Diencephalon (tissue), 1 donor: ENCODE measurements at places on chromosomes 4 and X. TPM values are rescaled to one million over a fixed set of nuclear protein-coding genes. Genes with fewer than 3 reads are reported as not detected.

UGT2B11 gene
- not detected for total RNA-seq

CSN1S1 gene
- total RNA-seq = not detected

FGF13 gene
- 120 TPM for total RNA-seq

MAGEA3 gene
- total RNA-seq = not detected

PDLIM3 gene
- 49.8 TPM for total RNA-seq

TNIP3 gene
- total RNA-seq = 0.69 TPM

SERPINA7 gene
- total RNA-seq = not detected

RRH gene
- total RNA-seq = 0.46 TPM

RPL39 gene
- total RNA-seq = 2,362 TPM

AREG gene
- total RNA-seq = not detected

CORIN gene
- 2.5 TPM for total RNA-seq

GYPB gene
- total RNA-seq = 2.3 TPM

FAM9C gene
- total RNA-seq = under 0.01 TPM

ALB gene
- total RNA-seq = 0.46 TPM

ANKRD50 gene
- total RNA-seq = 72.9 TPM

DOCK11 gene
- 40.1 TPM for total RNA-seq

CYBB gene
- 19.6 TPM for total RNA-seq

TLR3 gene
- 2.1 TPM for total RNA-seq

RASL11B gene
- total RNA-seq = 6.7 TPM

TLR1 gene
- 8.3 TPM for total RNA-seq

ETDB gene
- not detected for total RNA-seq

MAP9 gene
- total RNA-seq = 94.1 TPM

FATE1 gene
- not detected for total RNA-seq

CSAG2 gene
- total RNA-seq = not detected

EFNB1 gene
- 12.0 TPM for total RNA-seq

HUWE1 gene
- 128 TPM for total RNA-seq

CLDN22 gene
- not detected for total RNA-seq

RGN gene
- 5.8 TPM for total RNA-seq

NPY1R gene
- 19.8 TPM for total RNA-seq

NAP1L3 gene
- total RNA-seq = 164 TPM

USP17L25 gene
- not detected for total RNA-seq

SMAD1 gene
- total RNA-seq = 37.6 TPM

COQ2 gene
- 21.7 TPM for total RNA-seq

TLL1 gene
- 4.6 TPM for total RNA-seq

KLHL2 gene
- 69.7 TPM for total RNA-seq

GCNA gene
- total RNA-seq = 2.8 TPM

FAT1 gene
- total RNA-seq = 132 TPM

DCAF8L2 gene
- not detected for total RNA-seq

SPANXB1 gene
- total RNA-seq = not detected

PARM1 gene
- total RNA-seq = 35.3 TPM

HS6ST2 gene
- 37.8 TPM for total RNA-seq

HTN3 gene
- not detected for total RNA-seq

TMPRSS11D gene
- not detected for total RNA-seq

CXCL3 gene
- 1.2 TPM for total RNA-seq

ZFP42 gene
- 1.4 TPM for total RNA-seq

LRP2BP gene
- 9.0 TPM for total RNA-seq

ASB5 gene
- total RNA-seq = 0.46 TPM

WDR17 gene
- total RNA-seq = 84.2 TPM

EDNRA gene
- total RNA-seq = 11.1 TPM

CXCL8 gene
- total RNA-seq = 0.23 TPM

BMX gene
- total RNA-seq = 0.23 TPM

MTNR1A gene
- 2.8 TPM for total RNA-seq

EFHC2 gene
- 8.1 TPM for total RNA-seq

GABRB1 gene
- total RNA-seq = 120 TPM

STOX2 gene
- total RNA-seq = 60.4 TPM

PABPC1L2A gene
- 3.0 TPM for total RNA-seq

XAGE1A gene
- not detected for total RNA-seq

F8A3 gene
- 1.4 TPM for total RNA-seq

DCAF8L1 gene
- total RNA-seq = not detected
